ENCODE measurements at places on chromosomes 11 and 22.
A peak's percentile ranks its signal among the peaks of the same experiment; 100 is the strongest.

GRCh38 chr11:23897453-23898286 is 599.2 kb upstream of the LUZP2 start:
- no peak for DNase-seq

GRCh38 chr22:25027959-25028840 is 75.7 kb downstream of the KIAA1671 start:
- no peak for DNase-seq

- no peak for DNase-seq
Measured at GRCh38 chr11:83156996-83157593, at the start of gene PCF11. TSS of gene PCF11 (plus strand) at chr11:83157131. CDS start at chr11:83157440, 309 bp downstream.

GRCh38 chr22:37777122-37777687 is 30.5 kb upstream of the GCAT start:
- peak; percentile 91 for DNase-seq

GRCh38 chr11:48101958-48102357 is 114.7 kb upstream of the OR4B1 start:
- DNase-seq = no peak

- DNase-seq = no peak
Measured at GRCh38 chr11:8258784-8259183, 4.9 kb downstream of the LMO1 start.

DNA sequence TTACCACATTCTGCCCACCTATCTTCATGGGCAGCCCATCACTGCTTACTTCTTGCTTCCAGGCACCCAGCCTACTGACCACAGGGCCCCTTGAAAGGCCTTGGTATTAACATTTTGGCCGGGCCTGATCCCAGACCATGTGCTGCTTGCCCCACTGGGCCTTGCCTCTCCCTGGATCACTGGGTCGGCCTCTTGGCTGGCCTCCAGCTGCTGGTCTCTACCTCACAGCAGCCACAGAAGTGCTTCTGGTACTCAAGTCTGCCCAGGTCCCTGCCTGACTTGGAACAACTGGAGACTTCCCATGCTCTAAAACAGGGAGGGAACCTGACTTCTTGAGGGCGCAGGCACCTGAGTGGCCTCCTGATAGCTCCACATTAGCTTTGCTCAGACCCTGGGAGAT is 63.6 kb downstream of the THAP12 start:
- DNase-seq = no peak

DNA sequence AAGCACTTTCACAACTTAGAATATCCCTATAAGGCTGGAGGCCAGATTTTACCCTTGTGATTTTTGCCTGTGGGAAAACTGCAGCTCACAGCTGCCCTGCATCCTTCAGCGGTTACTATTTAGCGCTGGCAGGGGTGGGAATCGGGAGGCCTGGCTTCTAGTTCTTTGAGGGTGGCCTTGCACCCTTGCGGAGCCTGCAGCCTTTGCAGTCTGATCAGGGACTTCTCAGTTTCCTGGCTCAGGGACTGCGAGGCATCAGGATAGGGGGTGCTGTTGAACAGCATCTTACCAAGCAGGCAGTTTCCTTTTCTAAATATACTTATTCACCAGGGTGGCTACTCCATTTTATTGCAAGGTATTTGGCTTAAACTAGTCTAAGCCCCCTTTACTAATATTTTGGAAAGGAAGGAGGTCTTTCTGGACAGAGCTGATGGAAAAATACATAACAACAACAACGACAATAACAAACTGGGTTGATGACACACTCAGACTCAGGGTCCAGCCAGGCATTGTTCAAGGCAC is 2.9 kb upstream of the APOA1 start:
- DNase-seq = no peak

DNA sequence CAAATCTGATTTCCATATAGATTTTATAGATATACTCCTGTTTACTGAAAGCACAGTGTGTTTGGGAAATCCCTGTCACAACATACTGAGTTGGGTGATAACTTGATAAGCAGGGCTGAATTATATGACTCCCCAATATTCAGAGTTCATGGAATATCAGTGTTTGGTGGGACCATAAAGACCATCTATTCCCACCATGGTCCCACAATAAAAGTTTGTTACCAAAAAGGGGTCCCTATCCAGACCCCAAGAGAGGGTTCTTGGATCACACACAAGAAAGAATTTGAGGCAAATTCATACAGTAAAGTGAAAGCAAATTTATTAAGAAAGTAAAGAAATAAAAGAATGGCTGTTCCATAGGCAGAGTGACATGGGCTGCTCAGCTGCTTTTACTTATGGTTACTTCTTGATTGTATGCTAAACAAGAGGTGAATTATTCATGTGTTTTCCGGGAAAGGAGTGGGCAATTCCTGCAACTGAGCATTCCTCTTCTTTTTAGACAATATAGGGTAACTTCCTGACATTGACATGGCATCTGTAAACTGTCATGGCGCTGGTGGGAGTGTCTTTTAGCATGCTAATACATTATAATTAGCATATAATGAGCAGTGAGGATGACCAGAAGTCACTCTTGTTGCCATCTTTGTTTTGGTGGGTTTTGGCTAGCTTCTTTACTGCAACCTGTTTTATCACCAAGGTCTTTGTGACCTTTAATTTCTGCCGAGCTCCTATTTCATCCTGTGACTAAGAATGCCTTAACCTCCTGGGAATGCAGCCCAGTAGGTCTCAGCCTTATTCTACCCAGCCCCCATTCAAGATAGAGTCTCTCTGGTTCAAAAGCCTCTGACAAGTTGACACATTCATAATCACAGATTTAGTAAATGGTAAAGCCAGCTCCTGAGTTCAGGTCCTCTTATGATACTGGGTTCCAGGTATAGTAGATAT is 240.6 kb upstream of the PDGFD start:
- no peak for DNase-seq

DNA sequence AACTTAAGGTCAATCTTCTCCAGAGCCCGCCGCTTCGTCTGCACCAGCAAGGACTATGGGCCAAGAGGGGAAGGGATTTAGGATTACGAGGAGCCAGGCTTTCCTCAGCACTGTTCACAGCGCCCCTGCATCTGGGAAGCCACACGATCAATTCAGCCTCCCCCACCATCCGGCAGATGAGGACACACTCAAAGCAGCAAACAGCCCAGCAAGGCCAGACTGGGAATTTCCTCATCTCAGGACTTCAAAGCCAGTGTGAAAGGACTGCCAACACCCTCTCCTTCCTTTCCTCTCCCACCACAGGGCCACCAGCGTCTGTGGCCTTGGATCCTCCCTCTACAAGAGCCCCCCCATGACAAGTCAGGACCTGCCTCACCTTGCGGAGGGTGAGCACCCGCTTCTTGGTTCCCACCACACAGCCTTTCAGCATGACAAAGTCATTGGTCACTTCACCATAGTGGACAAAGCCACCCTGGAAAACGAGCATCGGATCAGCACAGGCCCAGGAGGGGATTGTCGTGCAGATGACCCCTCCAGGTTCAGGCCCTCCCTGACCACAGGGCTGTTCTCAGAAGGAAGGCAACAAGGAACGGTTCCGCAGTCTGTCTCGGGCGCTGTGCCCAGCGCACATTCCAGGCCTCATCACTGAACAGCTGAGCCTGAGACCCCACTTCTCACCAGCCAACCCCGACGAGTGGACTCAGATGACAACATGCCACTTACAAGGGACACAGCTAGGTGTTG is 6.0 kb downstream of the RPL3 start:
- DNase-seq = no peak

- no peak for DNase-seq
Measured at GRCh38 chr11:66136752-66137123, 66.7 kb downstream of the PACS1 start.

- DNase-seq = no peak
Measured at GRCh38 chr22:19599626-19600243, 75.5 kb upstream of the CLDN5 start.

DNA sequence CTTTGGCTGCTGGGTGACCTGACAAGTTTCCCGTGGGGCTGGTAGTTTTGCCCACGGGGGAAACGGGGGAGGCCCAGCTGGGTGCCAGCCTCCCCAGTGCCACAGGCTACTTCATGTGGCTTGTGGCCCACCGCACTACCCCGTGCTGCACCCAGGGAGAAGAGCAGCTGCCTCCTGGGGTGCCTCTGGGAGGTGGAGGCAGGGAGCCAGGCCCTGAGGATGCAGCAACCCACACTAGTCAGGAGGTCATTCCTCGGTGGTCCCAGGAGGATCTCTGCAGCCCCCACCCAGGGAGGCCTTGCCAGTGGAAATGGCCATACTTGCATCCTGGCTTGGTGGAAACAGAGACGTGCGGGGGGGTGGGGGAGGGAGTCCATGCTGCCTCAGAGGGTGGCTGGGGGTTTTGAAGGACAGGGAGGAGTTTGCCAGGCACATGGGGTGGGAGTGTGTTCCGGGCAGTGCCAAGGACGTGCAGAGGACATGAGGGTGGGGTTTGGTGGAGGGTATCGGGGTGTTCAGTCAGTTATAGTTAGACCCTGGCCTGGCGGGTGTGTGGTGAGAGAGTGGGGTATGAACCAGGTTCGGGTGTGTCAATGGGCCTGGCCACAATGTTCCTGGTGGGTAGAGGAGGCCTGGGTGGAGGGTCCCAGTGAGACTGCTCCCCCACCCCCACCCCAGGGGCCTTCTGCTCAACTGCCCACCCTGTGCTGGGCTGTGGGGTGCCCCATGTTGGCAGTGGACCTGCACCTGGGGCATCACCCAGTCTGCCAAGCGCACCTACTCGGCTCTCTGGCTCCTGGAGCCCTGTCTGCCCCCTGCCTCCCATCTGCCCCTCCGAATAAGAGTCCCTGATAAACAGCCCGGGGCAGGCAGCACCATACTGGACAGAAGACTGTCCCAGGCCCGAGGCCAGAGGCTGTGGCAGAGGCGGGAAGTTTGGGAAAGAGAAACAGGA is 3.8 kb downstream of the PIM3 start:
- DNase-seq = peak; percentile 51
